ENCODE measurements at places on chromosomes 4 and X.
A peak's percentile ranks its signal among the peaks of the same experiment; 100 is the strongest.

- DNase-seq: no peak
Observed at GRCh38 chr4:111210595-111210994, 587.7 kb upstream of the PITX2 start.

- DNase-seq: no peak
Observed at GRCh38 chr4:145984563-145984962, 45.9 kb upstream of the ZNF827 start.

GRCh38 chr4:106401157-106401556 lies 32.6 kb upstream of the GIMD1 start:
- no peak for DNase-seq

DNA sequence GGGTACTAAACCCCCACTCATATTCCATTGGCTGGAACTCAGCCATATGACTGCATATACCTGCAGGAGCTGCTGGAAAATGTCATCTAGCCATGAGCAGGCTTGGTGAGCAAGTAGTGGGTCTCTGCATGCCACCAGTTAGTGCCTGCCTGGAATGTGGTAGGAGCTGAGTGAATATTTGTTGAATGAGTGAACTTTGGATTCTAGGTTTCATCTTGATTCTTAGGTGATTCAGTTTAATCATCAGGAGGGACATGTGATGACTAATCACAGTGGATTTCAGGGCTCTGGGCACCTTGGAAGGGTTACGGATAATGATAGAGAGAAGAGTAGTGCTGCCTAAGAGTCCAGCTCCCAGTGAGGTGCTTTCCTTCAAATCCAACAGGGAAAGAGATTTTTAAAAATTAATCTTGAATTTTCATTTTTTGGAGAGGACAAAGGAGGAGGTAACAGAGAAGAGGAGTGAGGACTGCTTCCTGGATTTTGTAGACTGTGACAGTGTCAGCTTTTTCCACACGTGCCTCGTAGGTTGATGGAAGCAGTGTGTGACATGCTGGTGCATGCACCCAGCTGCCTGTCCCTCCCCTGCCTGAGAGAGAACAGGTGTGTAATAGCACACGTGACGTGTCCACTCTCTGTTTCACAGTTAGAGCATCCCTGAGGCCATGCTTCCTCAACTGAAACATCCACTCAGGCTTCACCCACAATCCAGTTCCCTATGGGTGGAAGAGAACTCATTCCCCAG lies 30.4 kb downstream of the NHS start:
- DNase-seq: no peak

DNA sequence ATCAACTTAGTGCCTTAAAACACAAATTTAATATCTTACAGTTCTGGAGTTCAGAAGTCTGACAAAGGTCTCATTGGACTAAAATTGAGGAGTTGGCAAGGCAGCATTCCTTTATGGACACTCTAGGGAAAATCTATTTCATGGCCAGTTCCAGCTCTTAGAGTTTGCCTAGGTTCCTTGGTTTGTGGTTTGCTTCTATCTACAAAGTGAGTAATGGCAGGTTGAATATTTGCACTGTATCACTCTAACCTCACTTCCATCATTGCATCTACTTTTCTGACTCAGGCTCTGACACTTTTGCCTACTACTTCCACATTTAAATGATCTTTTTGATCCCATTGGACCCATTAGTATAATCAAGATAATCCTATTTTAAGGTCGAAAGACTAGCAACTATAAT lies 64.7 kb upstream of the PCDH10 start:
- no peak for DNase-seq

DNA sequence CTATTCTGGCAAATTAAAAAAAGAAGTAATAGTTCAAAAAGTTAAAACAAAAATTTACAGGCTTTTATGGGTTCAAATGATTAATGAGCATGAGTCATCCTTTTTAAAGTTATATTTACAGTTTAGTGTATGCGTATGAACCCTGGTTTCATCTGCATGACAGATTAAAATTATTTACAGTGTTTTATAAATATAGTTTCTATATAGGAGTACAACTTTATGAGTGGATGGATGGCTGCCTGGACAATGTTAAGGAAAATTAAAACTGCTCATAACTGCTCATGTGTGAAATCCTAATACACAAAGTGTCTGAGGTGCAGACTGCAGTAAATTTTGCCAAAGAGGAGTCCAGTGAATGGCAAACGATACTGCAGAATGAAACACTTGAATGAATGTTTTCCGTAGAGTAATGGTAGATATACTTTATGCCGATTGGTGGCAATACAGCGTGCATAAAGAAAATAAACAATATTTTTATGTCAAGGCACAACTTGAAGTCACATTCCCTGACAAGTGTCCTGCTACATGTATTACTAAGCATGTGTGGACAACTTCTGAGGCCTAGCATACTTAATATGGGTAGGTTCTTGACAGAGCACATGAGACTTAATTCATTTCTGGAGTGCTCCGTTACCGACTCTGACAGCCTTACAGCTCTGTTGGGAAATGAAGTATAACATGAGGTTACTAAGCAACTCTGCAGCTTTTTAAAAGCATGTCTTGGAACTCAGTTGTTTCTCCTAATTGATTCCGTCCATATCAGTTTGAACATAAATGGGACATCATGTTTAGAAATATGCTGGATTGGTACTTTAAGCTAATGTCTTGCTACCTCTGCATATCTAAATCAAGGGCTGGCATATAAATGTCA lies 985.6 kb upstream of the PCDH7 start:
- no peak for DNase-seq

GRCh38 chrX:37578045-37578444 lies 6.6 kb downstream of the LANCL3 start:
- no peak for DNase-seq

DNA sequence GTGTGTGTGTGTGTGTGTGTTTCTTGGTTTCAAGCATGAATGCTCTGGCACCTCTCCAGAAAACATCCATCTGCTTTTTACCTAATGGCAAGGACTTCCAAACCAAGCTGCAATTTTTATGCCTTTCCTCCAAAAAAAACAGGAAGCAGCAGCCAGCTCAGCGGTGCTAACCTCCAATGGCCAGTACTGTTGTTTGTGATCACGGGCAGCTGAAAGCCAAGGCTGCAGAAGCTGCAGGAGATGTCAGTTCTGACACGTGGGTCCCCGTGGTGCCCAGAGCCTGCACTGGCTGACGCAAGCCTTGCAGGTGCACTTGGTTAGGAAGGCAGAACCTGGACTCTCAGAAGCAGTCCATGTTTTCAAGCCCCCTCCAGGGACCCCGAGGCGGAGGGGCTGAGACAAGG lies 313.6 kb upstream of the DDX53 start:
- DNase-seq: peak; percentile 51

- no peak for DNase-seq
Observed at GRCh38 chr4:89712141-89712540, 124.8 kb downstream of the SNCA start.

DNA sequence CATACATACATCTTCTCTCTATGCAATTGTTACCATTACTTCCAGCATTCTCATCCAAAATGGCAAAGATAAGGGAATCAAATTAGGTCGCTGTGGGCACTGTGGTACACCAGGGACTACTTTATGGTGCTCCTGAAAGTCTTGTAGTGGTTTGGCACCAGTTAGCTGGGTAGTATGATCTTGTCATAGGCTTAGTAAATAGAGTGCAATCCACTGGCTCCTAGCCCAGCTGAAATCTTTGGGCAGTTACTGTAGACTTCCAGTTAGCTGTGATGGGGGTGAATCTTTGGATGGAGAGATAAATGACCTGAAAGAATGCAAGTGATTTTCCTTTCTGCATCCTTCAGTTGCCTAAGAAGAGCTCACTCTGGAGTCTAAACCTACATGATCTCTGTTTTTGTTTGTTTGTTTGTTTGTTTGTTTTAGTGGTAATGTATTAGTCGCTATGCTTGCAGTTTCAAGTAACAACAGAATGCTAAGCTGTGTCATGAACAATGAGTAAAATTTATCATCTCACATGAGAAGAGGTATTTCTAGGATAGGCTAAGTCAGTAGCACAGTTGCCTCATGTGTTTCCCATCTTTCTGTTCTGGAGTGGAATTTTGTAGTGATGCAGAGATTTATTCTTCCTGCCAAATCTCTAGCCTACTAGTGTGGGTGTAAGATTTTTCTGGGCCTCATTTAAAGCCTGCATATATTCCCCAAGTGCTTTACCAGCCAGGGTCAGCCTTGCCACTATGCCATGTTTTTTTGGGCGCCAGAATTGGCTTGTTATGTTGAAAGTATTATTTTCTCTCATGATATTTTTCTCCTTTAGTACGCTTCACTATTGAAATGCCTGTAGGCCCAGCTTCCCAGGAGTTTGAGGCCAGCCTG lies 24.2 kb downstream of the HERC3 start:
- no peak for DNase-seq

- DNase-seq: no peak
Observed at GRCh38 chr4:3318561-3319021, 25.8 kb downstream of the RGS12 start.

- no peak for DNase-seq
Observed at GRCh38 chr4:52551487-52551886, 107.6 kb downstream of the USP46 start.

GRCh38 chrX:121000589-121000988 lies 15.0 kb upstream of the CT47A1 start:
- DNase-seq: no peak

DNA sequence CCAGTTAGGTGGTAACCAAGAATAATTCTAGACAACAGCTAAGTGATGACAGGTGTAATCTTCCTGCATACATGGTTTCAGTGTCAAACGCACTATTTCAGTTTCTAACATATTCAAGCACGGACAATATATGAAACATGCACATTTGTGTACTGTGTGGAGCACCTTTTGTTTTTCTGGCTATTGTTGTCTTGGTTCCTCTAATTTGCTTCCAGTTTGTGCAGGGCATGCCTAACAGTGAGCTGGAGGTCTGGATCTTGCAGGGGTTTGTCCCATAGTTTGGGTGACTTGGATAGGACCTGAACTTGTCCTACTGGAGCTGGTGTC lies 70.5 kb upstream of the TBC1D9 start:
- DNase-seq: no peak

- no peak for DNase-seq
Observed at GRCh38 chr4:174808836-174809235, 20.2 kb downstream of the GLRA3 start.

DNA sequence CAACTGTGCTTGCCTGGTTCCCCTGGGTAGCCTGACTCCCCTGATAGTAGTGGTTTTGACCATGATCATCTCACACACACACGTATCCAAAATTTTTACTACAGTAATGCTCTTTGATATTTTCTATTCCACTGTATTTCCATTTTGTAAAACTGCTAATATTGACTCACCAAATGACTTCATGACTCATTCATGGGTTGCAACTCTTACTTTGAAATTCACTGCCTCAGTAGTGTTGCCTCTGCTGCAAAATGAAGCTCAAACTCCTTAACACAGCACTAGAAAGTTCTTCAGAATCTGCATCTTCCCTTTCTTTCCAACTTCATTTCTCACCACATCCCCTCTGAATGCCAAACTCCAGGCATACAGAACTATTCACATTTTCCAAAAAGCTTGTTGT lies 20.3 kb downstream of the QRFPR start:
- no peak for DNase-seq

DNA sequence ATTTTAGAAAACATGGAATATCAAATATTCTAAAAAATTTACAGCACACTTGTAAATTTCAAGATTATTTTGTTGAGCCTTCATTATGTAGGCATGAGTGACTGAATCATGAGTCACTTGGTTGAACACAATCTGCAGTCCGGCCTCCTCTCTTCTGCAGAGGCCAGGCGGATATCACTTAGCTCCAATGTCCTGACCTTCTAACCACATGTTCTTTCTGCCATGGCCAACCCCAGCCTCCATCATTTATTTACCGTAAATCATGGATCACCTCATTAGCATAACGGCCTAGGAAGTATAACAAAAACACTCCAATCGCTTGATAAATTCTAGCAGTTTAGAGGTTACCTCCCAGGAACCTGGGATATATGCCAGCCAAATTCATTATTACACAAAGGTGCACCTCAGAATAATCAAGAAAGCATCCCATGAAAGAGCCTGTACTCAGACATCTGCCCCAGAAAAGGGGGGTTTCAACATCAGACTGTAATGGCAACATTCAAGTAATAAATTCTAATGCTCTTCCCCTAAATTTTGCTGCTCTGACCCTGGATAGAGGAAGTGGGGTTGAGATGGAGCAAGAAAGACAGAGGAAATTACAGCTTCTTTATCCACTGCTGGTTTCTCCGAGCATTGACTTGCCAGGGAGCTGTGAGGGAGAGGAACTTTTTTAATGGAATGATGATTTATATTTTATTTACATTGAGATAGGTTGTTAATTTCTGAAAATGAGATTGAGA lies 2153.6 kb upstream of the AGA start:
- DNase-seq: no peak

DNA sequence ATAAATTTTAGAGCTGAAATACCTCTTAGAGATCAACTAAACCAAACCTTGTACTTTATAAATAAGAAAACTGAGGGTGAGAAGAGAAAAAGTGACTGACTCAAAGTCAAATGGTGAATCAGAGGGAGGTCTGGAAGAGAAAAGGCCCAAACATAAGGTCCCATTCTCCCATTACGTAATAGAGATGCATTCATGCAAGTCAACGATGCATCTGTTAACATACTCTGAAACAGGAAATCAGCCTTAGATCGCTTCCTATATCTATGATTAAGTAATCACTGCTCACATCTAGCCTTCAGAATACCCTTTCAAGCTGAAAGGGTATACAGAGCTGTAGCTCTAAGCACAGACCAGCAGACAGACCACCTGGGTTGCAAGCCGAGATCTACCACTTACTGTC lies 6.5 kb downstream of the RNF150 start:
- DNase-seq: no peak

GRCh38 chr4:38062776-38063097 lies 102.5 kb downstream of the PTTG2 start:
- DNase-seq: no peak

DNA sequence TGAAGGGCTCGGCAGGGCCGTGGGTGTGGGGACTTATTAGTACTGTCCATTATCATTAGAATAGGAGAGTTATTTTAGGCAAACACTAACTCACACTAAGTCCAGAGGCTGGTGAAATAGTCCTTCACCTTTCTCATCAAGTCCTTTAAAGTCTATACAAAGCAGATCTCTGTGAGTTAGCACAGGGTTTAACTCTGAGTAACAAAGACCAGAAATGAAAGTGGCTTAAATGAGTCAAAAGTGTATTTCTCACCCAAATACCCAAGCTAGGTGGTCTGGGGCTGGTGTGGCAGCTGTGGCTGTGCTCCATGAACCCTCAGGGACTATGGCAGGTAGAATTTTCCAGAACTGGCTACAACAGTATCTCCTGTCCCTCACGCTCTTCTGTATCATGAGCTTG lies 263.2 kb downstream of the BCOR start:
- DNase-seq: no peak

DNA sequence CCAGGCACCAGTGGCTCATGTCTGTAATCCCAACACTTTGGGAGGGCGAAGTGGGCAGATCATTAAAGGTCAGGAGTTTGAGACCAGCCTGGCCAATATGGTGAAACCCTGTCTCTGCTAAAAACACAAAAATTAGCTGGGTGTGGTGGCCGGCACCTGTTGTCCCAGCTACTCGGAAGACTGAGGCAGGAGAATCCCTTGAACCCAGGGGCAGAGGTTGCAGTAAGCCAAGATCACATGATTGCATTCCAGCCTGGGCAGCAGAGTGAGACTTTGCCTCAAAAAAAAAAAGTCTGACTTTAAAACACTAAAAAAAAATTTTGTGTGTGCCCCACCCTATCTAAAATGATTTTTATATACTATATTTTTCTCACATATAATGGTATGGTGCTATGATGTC lies 26.2 kb upstream of the TMEM192 start:
- no peak for DNase-seq

- DNase-seq: no peak
Observed at GRCh38 chrX:69371159-69371558, 133.0 kb upstream of the NALF2 start.

Measured in cerebellar nuclear complex (tissue), 1 donor.